ENCODE measurements at places on chromosomes 1 and 21.

DNA sequence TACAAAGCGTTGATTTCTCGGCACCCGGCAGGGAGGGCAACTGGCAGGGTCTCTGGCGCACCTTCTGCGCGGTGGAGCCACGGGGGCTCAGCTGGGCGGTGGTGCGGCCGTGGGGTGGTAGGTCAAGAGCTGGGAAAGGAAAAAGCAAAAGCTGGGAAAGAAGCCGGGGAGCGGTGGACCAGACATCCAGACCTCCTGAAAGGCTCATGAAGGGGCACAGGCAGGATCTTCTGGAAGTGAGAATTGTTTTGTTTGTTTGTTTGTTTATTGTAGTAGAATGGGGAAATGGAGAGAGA is 7.2 kb upstream of the RNU1-1 start:
- no peaks in the 10 kb centered on the region for H3K36me3 ChIP-seq
- DNase-seq: no peak
- H3K27me3 ChIP-seq: peaks cover 47% of the 10 kb centered on the region
- H3K27ac ChIP-seq: no peak overlapping the region
- H3K4me1 ChIP-seq: no peaks in the 10 kb centered on the region

DNA sequence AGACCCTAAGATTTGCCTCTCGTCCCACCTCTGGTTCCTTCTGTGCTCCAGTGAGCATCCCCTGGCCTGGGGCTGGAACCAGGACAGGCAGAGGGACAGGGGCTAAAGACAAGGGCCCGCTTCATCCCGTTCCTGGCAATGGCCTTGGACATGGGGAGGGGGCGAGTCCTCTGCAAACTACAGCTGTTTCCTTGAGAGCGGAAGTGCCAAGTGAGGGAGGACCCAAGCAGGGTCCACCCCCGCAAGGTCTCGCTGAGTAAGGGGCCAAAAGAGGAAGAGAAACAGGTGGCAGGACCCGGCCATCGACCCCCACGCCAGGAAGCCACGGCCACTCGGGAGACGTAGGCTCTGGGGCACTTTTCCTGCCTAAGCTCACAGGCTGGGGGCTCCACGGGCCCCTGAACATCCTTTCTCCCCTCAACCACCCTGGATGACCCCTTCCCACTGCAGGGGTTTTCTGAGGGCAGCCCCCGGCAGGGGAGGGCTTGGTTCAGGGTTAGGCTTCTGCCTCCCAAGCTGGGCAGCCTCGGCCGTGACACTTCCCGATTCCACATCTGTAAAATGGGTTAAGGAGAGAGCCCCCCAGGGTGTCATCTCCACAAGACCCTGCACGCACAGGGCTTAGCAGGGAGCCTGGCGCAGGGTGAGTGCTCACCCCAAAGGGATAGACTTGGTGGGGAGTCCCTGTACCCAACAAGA is 17.9 kb upstream of the PLEKHG5 start:
- peaks cover 17% of the 10 kb centered on the region for H3K4me1 ChIP-seq
- no peaks in the 10 kb centered on the region for H3K36me3 ChIP-seq
- no peak overlapping the region for H3K27ac ChIP-seq

- H3K4me3 ChIP-seq: no peak overlapping the region
- peaks cover 2% of the 10 kb centered on the region for H3K4me1 ChIP-seq
- no peaks in the 10 kb centered on the region for H3K27me3 ChIP-seq
- no peaks in the 10 kb centered on the region for H3K36me3 ChIP-seq
- no peak overlapping the region for H3K27ac ChIP-seq
- DNase-seq: no peak
Observed at GRCh38 chr1:181049378-181049777, 15.6 kb downstream of the MR1 start.

GRCh38 chr1:233085566-233085965 is 135.2 kb downstream of the NTPCR start:
- H3K36me3 ChIP-seq: no peaks in the 10 kb centered on the region
- no peak overlapping the region for H3K27ac ChIP-seq
- H3K27me3 ChIP-seq: no peaks in the 10 kb centered on the region
- no peak overlapping the region for H3K4me3 ChIP-seq
- no peak for DNase-seq
- H3K4me1 ChIP-seq: peaks cover 34% of the 10 kb centered on the region

DNA sequence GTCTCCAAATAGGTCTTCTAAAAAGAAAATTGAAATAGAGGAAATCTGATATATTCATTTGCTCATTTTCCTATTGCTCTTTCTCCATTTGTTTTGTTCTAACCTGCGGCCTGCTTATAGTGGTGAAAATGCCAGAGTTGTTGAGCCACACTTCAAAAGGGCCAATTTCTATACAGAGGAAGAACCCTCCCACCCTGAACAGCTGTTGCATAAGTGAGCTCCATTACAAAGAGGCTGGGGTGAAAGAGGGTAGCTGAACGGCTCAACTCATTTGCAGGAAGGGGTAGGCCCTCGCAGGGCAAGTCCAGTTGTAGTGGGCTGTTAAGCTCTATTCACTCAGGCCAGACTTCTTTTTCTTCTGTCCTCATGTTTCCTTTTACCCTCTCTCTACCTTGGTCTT is 8.8 kb downstream of the ADCY10 start:
- H3K36me3 ChIP-seq: no peaks in the 10 kb centered on the region
- H3K4me1 ChIP-seq: no peaks in the 10 kb centered on the region
- no peak for DNase-seq
- no peak overlapping the region for H3K27ac ChIP-seq
- no peaks in the 10 kb centered on the region for H3K27me3 ChIP-seq
- H3K4me3 ChIP-seq: no peak overlapping the region
